ENCODE measurements at places on chromosomes 1 and 21.
A peak's percentile ranks its signal among the peaks of the same experiment; 100 is the strongest.

- no peak for DNase-seq
These were observed 81.5 kb upstream of the KCNJ15 start for GRCh38 chr21:38175306-38175705.

GRCh38 chr1:181018901-181019681 is 3.6 kb downstream of the STX6 start:
- no peak for DNase-seq

DNA sequence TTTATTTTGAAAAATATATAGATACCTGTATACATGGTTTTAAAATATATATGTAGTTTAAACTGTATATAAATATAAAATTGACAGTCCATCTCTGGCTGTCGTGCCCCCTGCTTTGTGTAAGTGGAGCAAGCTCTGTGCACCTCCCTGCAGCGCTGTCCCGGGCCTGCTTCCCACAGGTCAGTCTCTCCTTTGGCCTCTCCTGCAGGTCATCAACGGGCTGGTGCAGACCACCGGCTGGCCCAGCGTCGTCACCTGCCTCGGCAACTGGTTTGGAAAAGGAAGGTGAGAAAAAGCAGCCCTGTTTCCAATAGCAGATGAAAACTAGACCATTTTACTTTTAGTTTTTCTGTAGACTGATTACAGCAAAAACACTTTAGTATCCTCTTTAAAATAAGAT is 28.5 kb downstream of the SLC37A1 start:
- no peak for DNase-seq

- DNase-seq, result no peak
These were observed 4.2 kb downstream of the RERE start for GRCh38 chr1:8813016-8813763.

GRCh38 chr1:194616835-194617234 is 1430.4 kb upstream of the B3GALT2 start:
- DNase-seq, result no peak

- no peak for DNase-seq
These were observed 79.9 kb downstream of the ITPKB start for GRCh38 chr1:226659136-226659535.

DNA sequence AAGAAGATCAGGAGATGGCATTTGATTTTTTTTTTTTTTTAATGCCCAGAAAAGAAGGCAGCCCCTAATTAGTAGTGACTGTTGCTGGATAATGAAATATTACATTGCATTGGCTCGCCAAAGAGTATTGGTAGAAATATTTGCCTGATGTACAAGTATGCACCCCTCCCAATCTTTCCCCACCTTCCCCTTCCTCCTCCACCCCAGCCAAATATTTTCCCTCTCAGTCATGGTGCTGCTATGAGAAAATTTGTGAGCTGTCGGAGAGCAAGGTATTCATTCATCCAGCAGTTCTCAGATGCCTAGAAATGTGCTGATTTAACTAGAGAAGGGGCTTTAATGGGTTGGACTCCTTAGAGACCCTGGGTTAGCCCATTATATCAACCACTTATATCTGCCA is 50.5 kb upstream of the IKBKE start:
- no peak for DNase-seq

DNA sequence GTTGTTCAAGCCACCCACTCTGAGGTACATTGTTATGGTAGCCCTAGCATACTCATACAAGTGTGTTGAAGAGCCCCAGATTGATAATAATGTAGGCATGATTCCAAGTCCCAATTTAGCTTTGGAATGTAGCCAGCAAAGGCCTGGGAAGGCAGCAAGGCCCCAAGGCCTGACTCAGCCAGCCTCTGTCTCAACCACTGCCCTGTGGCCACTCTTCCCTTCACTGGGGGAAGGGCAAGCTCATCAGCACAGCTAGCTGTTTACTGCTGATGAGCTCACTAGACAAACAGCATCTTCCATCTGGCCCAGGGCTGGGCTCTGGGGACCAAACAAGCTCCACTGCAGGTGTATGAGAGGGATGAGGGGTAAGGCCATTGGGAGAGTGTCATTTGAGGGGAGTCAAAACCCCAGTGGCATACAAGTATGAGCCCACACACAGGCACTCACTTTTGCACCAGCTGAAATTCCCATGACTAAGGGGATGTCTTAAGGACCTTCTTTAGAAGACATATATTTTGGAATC is 2.2 kb upstream of the IRF6 start:
- no peak for DNase-seq

- no peak for DNase-seq
These were observed 22.5 kb downstream of the CEP350 start for GRCh38 chr1:179976970-179977651.

DNA sequence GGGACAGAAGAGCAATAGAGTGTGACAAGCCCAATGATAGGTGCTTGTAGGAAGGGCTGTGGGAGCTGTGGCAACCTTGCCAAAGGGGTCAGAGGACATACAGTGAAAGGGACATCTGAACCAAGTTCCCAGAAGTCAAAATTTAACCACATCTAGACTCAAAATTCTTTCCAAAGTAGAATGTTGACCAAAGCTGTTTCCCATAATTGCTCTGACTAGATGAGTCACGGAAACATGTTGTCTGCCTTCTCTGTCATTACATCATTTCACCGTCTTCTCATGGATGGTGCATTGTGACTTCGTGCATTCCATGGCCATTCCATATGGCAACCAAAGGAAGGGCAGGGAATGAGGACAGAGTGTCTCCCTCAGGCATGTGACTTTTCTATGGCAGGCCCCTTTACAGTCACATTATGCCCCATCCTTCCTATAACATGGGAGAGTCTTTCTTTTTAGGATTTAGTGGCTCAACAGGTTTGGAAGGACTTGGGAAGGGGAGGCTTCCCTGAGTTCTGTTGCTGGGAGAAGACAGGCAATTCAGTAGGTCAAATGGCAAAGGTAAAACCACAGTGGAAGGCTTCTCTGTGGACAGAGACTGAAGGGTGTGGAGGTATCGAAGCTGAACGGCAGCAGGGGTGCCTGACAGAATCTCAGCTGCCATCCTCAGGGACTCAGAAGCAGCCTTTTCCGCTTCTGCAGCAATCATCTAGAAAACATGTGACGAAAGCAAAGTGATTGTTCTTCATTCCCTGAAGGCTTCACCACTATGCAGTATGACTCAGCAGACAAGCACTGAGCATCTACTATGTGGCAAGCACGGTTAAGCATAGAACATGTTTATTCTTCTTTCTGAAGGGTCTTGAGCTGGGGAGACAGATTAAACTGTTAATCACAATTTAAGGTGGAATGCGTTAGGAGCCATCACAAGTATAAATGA is 24.7 kb downstream of the NPHS2 start:
- DNase-seq, result peak; percentile 53

DNA sequence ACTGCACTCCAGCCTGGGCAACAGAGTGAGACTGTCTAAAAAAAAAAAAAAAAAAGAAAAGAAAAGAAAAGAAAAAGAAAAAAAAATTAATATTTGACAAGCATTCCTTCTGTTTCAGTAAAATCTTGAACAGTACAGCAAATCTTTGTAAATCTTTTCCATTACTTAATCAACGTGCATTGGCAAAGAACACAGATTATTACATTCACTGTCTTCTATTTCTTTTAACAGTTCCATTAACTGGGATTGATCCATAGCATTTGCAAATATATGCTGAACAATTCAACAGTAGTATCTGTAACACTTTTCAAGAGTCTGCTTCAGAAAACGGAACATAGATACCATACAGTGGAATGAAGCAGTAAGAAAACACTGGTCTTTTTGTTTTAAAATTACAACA is 9.8 kb downstream of the SAMD13 start:
- DNase-seq, result no peak

DNA sequence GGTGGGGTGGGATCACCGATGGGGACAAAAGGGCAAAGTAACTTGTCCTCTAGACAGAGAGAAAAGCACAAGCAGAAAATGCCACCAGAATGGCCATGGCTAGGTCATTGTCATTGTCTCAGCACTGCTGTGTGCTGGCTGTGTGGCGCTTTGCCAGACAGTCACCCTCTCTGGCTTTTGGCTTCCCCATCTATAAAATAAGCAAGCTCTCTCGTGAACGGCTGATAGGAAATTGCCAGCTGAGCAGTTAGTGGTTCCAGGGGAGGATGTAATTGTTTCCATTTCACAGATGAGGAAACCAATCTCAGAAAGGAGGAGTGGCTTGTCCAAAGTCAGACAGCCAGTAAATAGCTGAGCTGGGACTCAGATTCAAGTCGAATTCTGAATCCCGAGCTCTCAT is 32.5 kb downstream of the PADI2 start:
- no peak for DNase-seq

DNA sequence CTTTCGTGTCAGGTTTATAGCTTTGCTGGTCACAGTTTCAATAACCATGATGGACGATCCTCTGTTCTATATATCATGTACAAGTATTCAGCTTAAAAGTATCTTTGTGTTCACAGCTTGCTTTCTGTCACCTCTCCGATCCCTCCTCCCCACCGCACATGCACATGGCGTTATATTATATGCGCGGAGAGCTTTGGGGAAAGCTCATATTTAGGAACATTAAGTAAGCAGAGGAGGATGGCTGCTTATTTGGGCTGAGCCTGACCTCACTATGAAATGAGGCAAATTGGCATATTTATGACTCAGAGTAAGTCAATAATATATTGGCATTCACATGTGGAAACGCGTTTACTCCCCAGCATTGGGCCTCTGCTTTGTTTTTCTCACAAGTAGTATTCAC is 360.5 kb downstream of the HLX start:
- DNase-seq, result no peak

All from SK-N-MC (cell line).